ENCODE measurements at places on chromosomes 11 and 22.

DNA sequence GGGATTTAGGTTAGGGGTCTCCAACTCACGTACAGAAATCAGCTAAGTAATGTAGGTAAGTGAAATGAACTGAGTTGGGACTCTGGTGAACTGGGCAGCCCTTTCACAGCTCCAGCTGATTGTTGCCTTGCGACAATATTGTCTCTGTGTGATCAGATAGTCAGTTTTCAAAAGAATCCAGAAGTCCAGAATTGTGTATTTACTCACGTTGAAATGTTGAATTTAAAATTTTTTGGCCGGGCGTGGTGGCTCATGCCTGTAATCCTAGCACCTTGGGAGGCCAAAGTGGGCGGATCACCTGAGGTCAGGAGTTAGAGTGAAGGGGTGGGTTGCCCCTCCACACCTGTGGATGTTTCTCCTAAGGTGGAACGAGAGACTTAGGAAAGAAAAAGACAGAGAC, 18.8 kb upstream of the WDR74 start:
- DNase-seq, result no peak

DNA sequence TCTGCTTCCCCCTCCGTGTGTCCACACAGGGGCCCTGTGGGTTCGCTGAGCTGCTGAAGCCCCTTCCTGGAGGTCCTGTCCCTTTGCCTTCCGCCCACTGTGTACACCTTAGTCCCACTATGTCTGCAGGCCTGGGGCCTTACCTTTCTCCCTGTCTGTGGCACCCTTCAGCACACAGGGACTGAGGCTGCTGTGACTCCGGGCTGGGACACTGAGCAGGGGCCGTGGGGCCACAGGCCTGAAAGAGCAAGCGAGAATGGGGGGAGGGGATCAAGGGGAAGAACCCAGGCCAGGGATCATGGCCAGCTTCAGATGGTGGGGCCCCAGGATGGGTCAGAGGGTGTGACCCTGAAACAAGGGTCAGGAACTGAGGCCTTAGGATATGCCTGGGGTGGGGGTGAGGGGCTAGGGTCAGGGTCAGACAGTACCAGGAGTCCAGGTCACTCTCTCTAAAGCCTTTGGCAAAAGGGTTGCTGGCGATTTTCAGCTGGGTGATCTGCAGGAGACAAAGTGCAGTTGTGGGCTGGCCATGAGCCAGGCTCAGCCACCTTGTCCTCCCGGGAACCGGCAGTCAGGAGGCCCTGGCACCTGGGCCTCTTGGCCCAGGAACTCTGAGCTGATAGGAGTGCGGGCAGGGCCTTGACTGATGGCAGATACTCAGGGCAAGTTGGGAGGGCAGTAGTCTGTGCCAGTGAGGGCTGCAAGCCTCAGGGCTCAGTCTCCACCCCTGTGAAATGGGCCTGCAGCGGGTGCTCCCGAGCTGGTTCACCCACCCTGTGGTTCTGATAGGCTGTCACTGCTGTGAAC, 2.6 kb upstream of the NUDT8 start:
- no peak for DNase-seq

- DNase-seq, result no peak
Measured at GRCh38 chr11:83115551-83115950, 41.4 kb upstream of the PCF11 start.

DNA sequence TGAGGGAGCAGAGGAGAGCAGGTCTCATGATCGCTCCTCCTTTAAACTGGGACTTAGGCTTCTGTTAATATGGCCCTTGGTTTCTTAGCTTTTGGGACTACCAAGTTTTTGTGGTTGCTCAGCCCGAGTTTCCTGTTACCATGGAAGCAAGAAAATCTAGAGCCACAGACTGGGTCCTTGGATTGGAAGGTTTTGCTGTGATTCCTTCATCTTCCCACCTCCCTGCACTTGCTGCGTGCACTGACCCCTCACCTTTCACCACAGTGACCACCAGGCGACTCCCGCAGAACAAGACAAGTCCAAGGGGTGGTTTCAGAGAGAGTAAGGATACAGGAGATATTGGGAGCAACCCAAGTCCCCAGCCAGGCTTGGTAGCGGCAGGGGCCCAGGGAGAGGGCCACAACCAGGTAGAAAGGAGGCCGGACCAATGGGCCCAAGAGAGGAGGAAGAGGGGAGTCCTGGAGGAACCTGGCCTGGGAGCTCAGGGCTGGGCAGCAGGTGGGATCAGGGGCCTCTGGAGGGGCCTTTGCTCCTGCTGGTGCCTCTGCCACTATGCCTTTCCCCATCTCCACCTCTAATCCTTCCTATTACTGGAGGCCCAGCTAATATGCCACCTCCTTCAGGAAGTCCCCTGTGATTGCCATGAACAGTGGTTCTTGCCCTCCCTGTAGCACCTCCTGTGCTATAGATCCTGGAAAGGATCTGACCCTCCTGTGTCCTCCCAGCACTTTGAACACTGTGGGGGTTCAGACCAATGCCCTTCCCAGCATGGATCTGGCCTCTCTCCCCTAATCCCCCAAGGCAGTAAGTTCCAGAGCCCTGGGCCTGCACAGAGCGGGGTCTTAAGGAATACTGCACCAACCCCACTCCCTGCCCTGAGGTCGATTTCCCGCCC, 21.2 kb downstream of the CSF2RB start:
- no peak for DNase-seq

DNA sequence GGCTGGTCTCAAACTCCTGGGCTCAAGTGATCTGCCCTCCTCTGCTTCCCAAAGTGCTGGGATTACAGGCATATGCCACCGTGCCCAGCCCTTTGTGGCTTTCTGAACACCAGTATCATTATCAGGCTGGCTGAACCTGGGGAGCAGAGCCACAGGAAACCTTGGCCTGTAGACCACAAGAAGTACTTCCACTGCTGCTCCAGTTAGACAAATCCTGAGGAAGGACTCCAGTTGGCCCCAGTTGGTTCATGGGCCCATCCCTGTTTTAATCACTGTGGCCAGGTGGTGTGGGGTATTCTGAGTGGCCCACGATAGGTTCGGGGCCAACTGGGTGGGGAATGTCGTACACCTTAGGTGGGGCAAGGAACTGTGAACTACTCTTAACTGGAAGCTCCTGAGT, 5.5 kb upstream of the DUSP18 start:
- no peak for DNase-seq

DNA sequence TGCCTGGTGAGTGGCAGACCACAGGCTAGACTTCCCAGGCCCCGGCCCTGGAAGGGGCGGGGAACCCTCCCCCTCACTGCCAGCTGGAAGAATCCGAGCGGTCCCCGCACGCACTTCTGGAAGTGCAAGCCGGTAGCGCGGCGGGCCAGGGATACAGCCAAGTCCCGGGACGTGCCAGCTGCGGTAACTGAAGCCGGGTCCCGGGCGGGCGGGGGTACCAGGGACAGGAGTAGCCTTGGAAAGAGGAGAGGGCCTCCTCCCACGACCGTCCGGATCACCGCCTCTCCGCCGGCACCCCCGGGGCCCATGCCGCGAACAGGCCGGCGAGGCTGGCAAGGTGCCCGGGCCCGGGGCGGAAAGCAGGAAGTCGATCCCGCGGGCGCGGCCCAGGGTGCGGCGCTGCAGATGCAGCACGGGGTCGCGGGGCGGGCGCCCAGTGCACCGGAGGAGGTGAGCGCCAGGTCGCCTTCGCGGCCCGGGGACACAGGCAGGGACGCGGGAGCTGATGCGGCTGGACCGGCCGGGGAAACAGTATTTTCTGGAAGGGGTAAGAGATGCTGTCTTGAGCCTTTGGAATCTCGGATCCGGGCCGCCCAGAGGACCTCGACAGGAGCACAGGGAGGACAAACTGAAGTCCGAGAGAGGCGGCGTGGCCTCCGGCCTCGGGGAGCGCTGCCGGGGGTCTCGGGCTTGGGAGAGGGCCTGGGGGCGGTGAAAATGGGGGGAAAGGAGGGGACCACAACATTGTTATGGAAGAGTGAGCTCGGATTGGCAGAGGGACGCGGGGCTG, 783 bp upstream of the SLC35C1 start:
- DNase-seq, result peak; percentile 55

GRCh38 chr11:11432621-11433319, 79.7 kb upstream of the CSNK2A3 start:
- DNase-seq, result peak; percentile 83

GRCh38 chr11:69919659-69920344, 100.6 kb upstream of the FGF3 start:
- DNase-seq, result no peak

DNA sequence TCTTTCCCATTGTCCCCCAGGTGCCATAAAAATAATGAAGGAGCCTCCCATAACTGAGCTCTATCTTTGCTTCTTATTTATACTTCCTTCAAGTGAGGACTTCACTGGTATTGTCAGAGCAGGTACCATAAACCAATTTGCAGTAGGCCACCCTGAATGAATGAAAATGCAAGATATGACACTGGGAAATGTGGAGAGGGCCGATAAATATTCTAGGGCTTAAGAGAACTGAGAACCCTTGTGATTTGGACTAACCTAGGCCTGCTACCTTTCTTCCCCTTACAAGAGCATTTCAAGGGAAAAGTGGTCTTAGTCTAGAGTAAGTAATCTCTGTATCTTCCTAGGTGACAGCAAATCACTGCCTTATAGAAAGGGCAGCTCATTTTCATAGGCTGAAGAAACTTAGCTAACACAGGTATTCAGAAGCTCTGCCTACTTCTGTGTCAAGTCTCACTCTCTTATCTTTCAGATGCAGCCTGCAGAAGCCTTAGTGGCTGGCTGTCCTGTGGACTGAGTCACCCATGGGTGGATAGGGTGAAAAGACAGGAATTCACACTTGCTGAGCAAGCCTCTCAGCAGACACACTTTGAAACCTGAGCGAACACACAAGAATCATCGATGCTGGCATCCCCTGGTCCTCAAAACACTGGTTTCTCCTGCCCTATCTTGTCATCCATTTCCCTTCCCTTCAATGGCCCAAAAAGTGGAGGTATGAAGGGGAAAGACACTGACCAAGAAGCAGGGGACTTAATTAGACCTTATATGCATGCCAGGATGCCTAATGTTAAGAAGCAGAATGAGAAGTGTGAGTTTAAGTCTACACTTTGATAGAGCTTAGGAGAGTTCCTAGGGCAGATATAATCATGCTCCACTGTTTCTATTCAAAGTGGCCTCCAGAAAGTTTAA, 15.2 kb downstream of the NRIP3 start:
- peak; percentile 71 for DNase-seq

- DNase-seq, result no peak
Measured at GRCh38 chr11:116842117-116842516, 4.7 kb upstream of the APOA1 start.

All from epithelial cell of esophagus (primary cell).